ENCODE measurements at places on chromosomes 1 and 21.

- DNase-seq, result peak; percentile 53
Measured at GRCh38 chr1:150362721-150363425, 1.1 kb upstream of the RPRD2 start.

DNA sequence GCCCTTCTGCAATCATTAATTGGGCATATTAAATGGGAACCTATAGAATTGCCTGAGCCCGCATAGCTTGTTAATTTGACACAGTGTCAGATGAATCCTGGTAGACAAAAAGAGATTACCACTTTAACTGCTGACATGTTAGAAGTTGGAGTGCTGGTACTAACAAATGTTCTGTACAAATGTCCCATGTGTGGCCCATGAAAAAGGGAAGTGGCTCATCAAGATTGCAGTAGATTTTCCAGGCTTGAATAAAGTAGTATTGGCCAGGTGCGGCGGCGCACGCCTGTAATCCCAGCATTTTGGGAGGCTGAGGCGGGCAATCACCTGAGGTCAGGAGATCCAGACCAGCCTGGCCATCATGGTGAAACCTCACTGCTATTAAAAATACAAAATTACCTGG lies 45.6 kb downstream of the GNPAT start:
- no peak for DNase-seq

GRCh38 chr1:206722751-206723461 lies 38.2 kb downstream of the MAPKAPK2 start:
- no peak for DNase-seq

- DNase-seq, result no peak
Measured at GRCh38 chr1:192167911-192168700, 9.8 kb downstream of the RGS18 start.

DNA sequence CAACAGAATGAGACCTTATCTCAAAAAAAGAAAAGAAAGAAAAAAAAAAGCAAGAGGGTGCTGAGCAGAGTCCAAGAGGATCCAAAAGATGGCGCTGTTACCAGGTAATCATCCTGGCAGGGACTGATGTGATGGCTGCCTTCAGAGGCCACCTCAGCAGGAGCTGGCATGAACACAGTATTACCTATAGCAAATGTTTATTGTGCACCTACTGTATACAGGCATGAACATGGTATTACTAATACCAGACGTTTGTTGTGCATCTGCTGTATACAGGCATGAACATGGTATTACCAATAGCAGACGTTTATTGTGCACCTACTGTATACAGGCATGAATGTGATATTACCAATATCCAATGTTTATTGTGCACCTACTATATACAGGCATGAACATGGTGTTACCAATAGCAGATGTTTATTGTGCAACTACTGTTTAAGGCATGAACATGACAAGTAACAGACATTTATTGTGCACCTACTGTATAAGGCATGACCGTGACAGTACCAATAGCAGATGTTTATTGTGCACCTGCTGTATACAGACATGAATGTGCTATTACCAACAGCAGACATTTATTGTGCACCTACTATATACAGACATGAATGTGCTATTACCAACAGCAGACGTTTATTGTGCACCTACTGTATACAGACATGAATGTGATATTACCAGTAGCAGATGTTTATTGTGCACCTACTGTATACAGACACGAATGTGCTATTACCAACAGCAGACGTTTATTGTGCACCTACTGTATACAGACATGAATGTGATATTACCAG lies 115.1 kb upstream of the TMEM51 start:
- no peak for DNase-seq

DNA sequence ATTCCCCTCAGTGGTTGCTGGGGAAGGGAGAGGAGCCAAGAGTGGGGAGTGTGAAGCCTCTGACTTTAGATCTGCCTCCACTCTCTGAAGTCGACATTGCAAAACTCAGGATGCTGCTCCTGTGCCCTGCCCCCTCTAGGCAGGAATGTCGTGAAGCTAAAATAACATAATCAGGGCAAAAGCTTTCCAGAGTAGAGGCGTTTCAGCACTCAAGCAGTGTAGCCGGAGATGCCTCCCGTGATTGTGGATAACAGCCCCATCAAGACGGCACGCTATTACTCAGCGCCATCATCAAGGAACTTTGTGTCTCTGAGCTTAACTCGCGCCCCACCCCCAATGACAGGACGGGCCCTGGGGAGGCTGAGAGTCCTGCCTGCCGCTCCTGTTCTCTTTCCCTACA lies 60.0 kb downstream of the FBXO2 start:
- DNase-seq, result no peak

- no peak for DNase-seq
Measured at GRCh38 chr21:19874521-19874920, 1123.7 kb upstream of the NCAM2 start.

GRCh38 chr1:44693159-44693558 lies 18.6 kb downstream of the ARMH1 start:
- DNase-seq, result no peak

DNA sequence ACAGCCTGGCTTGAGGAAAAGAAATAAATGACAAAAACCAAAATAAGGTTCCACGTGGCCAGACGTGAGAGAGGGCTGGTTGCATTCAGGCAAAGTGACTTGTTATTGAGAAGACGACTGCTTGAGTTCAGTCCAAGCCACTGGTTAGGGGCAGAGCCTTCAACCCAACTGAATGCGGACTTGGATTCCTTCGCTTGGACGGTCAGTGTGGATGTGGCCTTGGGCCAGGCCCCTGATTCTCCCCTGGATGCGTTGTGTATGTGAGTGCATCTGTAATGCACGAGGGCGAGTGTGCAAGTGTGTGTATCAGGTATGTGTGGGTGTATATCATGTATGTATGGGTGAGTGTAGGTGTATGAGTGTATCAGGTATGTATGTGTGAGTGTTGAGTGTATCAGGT lies 1.9 kb downstream of the PLA2G2F start:
- DNase-seq, result no peak

DNA sequence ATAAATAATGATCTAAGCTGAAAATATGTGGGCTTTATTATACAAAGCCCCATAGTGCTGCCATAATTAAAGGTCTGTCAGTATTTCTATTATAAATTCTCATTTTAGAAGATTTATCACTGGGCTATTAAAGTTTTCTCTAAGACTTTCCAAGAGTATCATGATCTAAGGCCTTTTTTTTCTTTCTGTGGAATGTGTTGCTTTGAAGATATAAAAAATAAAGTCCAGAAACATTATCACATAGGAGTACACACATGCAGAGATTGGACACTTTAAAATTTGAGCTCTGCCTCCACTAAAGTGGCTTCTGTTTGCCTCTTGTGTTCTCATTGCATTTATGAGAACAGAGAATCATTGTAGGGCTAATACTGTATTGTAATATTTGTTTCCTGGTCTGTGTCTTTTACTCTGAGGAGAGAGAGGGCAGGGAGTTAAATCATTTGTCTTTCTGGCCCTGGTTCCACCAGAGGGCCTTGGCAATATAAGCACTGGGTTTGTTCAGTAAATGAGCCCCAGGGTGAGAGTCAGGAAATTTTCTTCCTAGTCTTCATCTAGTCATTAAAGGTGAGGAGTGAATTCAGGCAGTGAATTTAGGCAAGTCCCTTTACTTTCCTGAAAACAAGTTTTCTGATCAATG lies 70.2 kb downstream of the NFIA start:
- DNase-seq, result no peak

DNA sequence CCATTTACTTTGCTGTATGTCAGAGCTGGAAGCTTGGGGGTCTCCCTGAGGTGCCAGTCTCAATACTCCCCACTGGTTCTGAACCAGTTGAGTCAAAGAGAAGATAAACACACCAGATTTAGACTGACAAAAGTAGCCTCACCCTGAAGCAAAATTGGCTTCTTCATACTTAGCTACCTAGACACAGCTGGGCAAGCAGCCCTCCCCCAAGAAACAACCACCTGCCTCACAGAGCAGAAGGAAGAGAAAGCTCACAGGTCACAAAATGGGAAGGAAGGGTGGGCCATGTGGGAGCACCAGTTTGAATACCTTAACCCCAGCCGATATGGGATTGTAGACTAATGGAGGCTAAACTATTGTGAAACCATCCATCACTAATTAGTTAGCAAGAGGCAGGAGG lies 24.6 kb upstream of the MYSM1 start:
- no peak for DNase-seq

- no peak for DNase-seq
Measured at GRCh38 chr1:172895050-172895460, 155.7 kb downstream of the TNFSF18 start.

DNA sequence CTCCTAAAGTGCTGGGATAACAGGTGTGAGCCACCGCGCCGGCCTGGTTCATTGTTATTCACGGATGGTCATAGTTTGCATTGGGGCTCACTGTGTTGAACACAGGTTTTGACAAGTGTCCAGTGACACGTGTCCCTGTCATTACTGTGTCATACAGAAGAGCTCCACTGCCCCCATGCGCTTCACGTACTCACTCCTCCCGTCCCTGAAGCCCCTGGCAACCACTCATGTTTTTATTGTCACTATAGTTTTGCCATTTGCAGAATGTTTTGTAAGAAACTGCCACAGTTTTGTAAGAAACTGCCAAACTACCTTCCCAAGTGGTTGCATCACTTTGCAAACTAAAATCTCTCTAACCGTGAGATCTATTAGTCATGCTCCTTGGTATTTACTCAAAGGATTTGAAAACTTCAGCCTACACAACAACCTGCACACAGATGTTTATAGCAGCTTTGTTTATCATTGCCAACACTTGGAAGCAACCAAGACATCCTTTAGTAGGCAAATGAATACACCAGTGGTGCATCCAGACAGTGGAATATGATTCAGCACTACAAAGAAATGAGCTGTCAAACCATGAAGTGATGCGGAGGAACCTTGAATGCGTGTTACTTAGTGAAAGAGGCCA lies 163.2 kb upstream of the COL6A1 start:
- DNase-seq, result no peak

GRCh38 chr1:26187882-26188281 lies 2.5 kb upstream of the CATSPER4 start:
- DNase-seq, result no peak

DNA sequence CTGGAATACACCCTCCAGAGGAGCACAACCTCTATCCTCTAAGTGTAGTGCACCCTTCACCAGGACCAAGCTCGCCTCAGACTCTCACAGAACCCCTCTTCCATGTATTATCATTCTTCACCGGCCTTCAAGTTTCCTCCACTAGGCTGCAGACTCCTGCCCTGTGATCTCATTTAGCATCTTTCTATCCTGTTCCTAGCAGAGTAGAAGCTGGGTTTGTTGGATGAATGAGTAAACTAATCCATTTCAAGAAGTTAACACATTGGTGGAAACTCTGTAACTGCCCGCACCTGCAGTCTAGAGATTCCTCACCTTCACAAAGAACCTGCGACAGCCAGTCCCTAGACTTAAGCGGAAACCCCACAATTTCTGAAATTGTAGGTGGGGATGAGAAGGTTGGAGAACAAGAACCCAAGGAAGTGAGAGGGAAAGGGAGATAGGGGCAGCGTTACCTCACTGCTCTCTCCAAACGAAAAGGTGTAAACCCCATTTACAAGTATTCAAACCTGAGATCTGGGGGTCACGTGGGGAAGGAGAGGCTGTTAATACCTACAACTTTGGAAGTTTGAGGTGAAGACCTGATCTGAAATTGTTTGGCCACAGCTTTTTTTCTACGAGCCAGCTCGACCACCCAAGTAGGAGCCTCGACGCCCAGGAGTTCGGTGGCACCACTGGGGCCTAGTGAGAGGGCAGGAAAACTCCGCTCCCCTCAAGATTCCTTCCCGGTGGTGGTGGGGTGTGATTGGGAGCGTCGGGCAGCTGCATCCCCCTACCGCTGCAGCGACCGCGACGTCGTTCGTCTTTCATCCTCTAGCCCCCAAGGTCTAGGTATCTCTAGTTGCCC lies 1.2 kb downstream of the PTPN14 start:
- DNase-seq, result no peak

DNA sequence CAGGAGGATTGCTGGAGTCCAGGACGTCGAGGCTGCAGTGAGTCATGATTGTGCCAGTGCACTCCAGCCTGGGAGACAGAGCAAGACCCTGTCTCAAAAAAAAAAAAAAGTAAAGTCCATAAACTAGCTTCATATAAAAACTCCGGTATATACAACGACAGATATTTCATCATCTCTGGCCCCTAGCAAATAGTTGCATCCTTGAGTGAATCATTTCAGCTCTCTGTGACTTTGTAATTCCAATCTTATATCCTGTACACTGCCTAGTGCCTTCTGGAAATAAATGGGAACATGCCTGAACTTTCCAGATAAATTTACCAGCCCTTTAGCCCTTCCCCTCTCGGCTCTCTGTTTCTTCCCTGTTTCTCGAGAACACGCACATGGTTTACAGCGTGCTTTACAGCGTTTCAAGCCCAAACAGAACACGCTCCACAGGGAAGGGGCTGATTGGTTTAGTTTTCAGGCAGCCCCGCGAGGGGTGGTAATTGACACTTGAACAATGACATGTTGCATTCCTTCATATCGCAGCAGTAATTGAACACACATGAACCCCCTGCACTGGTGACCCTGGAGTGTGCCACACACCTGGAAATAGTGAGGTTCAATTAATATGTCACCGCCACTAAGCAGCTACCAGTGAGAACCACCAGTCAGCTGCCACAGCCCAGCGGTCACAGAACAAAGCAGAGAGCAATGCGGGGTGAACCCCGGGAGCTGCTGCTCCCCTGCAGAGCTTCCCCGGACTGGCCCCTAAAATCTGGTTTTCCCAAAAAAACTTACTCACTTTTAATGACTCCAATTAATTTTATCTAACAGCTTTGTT lies 35.7 kb upstream of the SIM2 start:
- no peak for DNase-seq

DNA sequence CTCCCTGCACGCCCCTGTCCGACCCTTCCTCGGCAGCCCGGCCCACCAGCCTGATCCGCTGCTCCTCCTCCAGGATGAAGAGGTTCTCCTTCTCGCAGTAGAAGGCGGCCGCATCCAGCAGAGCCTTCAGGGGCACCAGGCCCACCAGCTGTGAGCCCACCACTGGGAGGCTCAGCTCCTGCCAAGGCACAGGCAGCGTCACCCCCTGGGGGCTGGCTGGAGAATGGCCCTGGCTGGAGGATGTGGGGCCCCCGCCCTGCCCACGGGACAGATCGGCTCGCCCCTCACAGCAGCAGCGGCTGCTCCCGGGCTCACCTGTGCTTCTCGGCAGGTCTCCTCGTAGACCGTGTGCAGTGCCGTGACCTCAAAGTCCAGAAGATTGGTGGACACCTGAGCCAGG lies 5.3 kb downstream of the FTCD start:
- DNase-seq, result no peak

DNA sequence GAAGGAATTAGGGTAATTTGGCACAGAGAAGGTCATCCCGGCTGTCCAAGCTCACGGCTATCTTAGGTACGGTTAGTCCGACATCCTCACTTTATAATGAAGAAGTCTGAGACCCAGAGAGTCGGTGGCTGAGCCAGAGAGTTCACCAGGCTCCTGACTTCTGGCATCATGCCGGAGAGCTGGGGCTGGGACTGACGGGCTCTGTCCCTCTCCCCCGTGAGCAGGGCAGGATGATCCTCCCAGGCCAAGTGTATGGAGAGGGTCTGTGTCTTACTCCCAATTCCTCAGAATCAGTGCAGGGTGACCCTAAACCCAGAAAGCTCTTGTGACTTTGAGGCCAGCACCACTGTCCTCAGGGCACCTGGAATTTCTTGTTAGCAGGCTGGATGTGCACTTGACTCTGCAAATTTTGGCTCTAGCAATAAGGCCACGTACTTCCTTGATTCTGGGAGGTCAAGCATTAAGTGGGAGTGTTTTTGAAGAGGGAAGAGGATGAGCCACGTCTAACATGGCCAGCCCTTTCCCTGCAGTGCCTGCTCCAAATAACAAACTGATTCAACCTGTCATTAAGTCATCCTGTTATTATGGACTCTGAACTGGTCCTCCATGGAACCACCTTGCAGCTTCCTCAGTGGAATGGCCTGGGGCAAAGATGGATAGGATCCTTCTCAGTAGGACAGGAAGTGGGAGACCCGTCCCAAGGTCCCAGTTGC lies 20.8 kb upstream of the BTG2 start:
- no peak for DNase-seq

Measured in cerebellar nuclear complex (tissue), 1 donor.